ENCODE measurements at places on chromosomes 16 and 17.

DNA sequence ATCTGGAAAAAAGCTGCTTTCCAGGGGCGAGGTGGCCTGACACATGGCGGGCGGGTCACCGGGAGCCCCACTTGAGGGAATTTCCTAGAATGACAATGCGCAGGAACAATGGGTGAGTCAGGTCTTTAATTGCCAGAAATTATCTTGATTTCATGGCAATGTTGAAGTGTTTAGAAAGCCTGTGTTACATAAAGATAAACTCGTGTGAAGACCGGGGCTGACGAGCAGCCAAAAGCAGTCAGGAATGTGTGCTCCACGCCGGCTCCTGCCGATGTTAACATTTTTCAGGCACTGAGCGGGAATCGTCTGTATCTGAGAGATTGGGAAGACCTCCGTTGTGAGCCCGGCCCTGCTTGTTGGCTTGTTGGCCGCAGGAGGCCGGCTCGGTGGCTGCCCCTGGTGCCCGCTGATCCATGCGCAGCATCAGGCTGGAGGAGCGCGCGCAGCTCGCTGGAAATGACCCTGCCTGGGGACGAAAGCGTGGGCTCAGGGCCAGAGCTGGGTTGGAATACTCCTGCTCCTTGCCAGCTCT is 353.1 kb downstream of the FOXL1 start:
- no peak for DNase-seq

DNA sequence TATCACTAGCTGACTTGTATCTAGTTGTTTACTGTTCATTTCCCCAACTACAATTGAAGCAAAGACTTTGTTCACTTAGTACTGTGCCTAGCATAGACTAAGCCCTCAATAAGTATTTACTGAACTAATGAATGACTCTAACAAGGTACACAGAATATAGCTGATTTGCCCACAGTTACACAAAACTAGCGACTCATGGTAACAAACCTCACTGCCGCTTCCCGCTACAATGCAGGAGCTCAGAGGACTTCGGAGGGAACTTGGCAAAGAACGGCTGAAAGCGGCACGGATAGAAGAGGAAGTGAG is 524 bp downstream of the EFTUD2 start:
- DNase-seq: no peak

DNA sequence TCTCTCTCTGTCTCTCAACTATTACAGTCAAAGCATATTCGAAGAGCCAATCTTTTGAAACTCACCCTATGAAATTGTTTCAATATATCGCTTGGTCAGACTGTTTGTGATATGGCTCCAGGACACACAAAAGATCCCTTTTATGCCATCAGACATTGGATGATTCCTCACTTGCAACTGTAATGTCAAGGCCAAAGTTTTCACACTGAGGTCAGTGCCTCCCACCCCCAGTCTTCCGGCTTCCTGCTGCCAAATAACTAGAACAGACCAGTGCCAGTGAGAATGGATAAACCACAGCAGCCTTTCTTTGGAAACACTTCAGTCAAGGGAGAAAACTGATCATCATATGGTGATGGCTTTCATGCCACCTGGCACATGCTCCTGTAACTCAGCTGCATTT is 321.9 kb upstream of the ZFHX3 start:
- no peak for DNase-seq

DNA sequence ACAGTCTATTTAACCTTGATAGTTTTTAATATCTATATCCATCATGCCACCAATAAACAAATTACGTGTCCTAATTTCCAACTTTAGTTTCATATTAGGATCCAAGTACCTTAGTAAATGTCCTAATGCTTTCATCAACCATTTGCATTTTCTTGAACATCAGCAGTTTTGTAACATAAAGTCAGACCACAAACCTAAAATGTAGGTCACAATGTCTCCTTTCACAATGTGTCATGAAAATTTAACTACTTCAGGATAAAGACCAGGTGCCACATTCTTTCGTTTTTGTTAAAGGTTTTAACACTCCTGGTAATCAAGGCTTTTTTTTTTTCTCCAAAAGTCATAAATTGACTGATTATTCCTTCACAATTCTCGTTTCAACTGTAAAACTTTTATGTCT is 310.7 kb upstream of the PMFBP1 start:
- no peak for DNase-seq
